Activated CD8-positive, alpha-beta T cell treated with anti-CD3 and anti-CD28 coated beads for 36 hours (primary cell): ENCODE measurements at places on chromosomes 6 and 20.

GRCh38 chr6:125631165-125631564, 118.3 kb upstream of the HEY2 start:
- no peak for DNase-seq

DNA sequence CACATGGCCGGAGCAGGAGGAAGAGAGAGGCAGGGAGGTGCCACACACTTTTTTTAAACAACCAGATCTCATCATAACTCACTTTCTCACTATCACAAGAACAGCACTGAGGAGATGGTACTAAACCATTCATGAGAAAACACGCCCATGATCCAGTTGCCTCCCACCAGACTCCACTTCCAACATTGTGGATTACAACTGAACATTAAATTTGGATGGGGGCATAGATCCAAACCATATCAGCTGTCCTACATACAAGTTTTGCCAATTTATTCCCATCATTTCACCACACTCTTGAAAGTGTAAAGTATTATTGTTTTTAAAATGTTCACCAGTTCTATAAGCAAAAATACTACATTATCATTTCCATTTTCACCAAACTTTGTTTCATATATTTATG, 33.9 kb upstream of the VGLL2 start:
- DNase-seq: no peak

DNA sequence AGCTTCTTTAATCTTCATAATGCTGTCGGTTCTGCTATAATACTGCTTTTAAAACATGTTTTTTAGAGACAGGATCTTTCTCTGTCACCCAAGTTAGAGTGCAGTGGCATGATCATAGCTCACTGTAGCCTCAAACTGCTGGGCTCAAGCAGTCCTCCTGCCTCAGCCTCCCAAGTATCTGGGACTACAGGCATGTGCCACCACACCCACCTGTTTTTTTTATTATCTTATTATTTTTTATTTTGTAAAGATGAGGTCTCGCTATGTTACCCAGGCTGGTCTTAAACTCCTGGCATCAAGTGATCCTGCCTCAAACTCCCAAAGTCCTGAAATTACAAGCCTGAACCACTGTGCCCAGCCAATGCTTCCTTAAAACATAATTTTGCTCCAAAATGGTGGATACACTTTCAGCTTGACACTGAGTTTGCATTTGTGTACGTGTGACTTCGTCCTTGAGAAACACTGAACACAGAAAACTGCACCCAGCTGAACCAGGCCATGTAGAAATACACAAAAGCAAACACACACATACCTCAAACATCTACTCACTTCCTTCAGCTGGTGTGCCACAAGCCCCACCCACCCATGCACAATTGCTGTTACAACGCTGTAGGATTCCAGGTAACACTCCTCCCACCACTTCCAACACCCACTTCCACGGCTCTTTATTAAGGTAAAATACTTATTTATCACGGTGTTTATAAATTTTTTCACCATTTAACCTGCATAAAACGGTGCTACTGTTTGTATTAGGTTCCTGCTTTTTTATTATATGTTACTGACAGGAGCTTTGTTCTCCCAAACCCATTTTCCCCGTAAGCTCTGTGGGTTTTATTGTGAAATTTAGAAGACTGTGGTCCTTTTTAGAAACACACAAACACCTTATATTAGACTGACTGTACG, 109.1 kb downstream of the TSHZ2 start:
- DNase-seq: no peak

DNA sequence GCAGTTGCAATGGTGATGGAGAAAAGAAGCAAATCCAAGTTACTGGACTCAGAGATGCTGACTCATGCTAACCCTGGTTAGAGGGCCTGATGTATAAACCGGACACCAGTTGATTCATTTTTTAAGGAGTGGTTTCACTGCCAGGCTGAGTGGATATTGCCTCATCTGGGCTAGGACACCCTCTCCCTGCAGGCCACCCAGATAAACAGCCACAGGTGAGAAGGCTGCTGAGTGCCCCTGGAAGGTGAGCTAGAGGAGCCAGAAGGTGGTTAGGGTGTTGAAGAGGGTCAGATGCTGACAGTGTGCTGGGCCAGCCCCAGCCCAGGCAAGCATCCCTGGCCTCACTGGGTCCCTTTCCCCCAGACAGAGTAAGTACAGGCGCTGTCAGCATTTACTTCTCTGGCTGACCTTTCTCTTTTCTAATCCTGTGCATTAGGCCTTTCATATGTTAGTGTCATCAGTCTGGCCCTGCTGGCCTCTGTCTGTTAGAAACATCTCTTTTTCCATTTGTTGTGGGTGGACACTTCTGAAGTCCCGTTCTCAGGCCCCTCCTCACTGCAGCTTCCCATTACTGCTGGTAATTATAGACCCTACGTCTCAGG, 13.5 kb downstream of the EPB41L1 start:
- DNase-seq: no peak

DNA sequence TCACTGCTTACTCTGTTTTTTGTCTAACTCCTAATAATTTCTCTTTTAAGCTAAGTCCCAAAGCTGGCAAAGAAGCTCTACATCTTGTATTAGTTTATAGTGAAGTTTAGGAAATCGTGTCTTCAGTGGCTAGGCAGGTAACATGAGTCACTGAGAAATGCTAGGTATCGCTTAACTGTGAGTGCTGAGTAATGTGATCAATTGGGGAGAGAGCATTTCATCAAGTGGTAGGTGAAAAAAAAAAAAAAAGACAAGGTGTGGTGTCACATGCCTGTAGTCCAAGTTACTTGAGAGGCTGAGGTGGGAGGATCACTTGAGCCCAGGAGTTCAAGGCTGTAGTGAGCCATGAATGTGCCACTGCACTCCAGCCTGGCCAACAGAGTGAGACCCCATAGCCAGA, 125.3 kb downstream of the FAM83B start:
- no peak for DNase-seq

DNA sequence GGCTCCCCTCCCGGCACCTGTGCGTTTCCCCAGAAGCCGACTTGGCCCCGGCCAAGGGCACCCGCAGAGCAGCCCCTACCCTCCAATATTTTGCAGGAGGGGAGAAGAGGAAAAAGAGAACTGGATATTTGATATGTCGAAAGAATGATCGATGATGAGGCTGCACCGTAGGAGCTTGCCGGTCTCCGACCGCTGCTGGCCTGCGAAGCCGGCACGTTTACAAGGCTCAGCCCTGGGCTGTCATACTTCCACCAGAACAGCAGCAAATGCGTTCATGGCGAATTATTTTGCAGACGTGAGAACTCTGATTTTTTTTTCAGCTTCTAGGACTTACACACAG, 296.7 kb downstream of the TFAP2C start:
- no peak for DNase-seq

- no peak for DNase-seq
Observed at GRCh38 chr6:108710551-108710950, 137.7 kb upstream of the ARMC2 start.

DNA sequence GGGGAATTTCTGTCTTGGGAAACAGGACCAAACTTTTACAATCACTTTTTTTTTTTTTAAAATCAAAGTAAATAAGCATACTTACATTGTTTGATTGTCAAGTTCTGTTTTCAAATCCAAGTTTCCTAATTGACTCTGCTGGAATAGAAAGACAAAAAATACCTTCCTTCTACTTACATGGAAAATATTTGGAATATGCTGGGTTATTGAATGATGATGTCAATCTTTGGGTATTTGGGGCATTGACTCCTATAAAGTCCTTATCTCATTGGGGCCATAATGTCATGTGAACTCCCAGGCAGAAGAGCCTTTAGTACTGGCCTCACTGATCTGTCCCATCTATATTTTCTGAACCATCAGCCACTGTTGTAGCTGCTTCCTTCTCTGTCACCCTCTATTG, 122.6 kb upstream of the NOX3 start:
- no peak for DNase-seq

- peak; percentile 84 for DNase-seq
Observed at GRCh38 chr6:166488076-166488685, 98.3 kb downstream of the RAMACL start.

DNA sequence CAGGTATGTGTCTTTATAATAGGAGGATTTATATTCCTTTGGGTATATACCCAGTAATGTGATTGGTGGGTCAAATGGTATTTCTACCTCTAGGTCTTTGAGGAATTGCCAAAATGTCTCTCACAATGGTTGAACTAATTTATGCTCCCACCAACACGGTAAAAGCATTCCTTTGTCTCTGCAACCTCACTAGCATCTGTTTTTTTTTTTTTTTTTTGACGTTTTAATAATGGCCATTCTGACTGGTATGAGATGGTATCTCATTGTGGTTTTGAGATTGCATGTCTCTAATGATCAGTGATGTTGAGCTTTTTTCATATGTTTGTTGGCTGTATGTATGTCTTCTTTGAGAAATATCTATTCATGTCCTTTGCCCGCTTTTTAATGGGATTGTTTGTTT, 144.9 kb upstream of the RGS17 start:
- DNase-seq: no peak
